H7 (cell line): ENCODE measurements at places on chromosomes 2 and 18.
A peak's percentile ranks its signal among the peaks of the same experiment; 100 is the strongest.

DNA sequence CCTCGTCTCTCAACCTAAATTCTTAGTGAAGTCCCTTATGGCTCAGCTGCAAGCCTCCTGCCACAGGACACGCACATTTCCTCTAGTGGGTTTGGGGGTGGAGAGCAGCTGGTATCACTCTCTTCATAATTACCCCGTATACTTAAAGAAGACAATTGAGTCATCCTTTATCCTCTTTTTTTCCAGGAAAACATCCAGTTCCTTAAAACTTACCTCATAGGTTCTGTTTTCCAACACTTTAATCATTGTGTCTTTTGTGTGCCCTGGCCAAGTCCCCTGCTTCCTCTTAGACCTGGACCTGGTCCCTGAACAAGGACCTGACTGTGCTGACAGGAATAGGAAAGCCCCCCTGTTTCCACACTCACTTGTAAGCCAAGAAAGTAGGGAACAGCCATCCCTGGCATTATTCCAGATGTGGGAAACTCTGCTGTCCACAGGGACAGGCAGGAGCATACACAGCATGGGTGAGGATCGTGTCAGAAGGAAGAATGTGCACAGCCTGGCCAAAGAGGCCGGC is 42.3 kb upstream of the MYO1B start:
- DNase-seq = no peak

GRCh38 chr2:9830685-9831410 is 12.4 kb upstream of the TAF1B start:
- no peak for DNase-seq

DNA sequence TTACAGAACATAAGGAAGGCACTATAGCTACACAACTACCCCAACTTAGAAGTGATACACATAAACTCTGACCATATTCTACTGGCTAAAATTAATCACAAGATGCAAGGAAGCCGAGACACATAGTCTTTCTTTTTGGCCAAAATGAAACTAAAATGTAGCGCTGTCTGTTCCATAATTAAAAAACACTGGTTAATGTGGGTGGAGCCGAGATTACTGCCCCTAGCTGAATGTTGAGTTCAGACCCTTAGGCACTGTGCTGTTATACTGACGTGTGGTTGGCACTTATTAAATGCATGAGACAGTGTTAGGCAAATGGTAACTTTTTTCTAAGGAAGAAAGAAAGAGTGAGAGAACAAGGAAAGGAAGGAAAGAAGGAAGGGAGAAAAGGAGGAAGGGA is 254.6 kb upstream of the RND3 start:
- no peak for DNase-seq

DNA sequence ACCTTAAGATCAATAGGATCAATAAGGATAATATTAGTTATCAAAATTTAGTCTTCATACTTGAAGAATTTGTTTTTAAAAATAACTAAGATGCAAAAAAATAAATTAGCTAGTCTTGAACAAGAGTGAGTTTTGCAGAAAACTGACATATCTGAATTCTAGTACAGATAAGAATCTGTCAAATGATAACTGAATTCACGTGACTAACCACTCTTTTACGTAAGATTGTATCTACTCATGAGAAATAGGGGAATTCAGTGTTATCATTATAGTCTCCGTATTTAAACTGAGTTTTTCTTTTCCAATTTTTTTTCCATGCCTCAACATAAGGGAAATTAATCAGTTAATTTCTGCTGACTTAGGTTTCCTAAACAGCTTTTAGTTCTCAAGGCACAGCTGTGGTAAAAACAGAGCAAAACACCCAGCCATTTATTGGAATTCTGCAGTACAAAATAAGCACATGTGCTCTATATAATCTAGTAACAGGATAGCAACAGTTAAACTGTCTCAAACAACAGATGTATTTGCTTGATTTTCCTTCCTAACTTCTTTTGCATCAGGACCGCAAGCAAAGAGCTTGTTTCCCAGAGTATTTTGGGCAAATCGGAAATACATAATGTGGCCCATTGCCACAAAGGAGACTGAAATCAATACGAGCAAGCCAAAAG is 19.1 kb downstream of the SLC40A1 start:
- DNase-seq = no peak

DNA sequence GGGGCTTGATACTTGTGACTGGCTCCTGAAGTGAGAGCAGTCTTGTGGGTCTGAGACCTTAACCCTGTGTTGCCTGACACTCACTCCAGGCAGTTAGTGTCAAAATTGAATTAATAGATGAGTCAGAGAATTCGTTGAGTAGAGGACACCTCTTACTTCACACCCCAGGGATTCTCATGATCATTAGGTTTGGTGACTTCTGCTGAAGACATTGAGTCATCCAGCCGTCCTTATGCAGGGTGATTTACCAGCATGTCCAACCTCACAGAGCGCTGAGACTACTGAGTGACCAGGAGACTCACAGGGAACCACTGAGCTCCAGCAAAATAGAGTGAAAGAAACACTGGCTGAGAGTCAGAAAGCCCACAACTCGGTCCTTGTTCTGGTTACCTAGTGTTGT is 36.0 kb upstream of the EVA1A start:
- DNase-seq = no peak

DNA sequence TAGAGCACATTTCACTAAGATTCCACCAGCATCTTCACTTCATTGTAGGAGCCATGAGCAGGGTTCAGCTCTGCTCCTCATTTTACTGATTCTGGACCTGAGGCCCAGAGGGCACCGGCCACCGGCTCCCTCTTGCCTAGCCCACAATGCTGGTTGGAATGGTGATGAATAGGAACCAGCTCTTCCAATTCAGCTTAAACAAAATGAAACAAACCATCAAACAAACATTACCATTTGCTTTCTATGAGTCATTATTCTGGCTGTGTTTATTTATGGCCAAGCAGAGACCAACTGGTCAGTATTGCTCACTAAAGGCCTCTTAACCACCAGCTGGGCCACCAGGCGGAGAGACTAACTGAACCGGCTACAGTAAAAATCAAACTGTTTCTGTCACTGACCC is 176.7 kb downstream of the MTX2 start:
- DNase-seq = no peak

DNA sequence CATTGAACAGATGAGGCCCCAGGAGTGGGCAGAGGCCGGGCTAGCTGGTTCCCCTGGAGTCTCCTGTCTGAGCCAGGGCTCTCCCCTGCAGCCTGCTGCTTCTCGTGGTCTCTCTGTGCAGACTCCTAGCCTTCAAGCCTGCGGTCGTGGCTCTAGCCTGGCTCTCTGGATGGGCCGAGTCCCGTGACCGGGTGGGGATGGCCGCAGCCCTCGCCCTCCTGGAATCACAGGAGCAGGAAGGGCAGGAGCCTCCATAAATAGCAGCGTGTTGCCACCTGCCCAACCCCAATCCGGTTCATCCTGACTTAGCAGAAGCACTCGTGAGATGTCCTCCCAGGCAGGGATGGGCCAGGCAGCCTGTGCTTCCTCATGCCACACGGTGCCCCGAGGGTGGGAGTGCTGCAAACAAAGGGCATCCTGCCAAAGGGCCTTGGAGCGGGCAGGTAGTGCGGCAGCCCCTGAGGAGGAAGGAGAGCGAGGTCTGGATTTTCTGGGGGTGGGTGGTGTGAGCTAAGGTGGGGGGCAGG is 43.9 kb downstream of the FOSL2 start:
- no peak for DNase-seq

- DNase-seq = no peak
Observed at GRCh38 chr2:219739066-219739465, 111.6 kb downstream of the SLC4A3 start.

GRCh38 chr18:3528231-3528630 is 78.3 kb downstream of the TGIF1 start:
- no peak for DNase-seq

DNA sequence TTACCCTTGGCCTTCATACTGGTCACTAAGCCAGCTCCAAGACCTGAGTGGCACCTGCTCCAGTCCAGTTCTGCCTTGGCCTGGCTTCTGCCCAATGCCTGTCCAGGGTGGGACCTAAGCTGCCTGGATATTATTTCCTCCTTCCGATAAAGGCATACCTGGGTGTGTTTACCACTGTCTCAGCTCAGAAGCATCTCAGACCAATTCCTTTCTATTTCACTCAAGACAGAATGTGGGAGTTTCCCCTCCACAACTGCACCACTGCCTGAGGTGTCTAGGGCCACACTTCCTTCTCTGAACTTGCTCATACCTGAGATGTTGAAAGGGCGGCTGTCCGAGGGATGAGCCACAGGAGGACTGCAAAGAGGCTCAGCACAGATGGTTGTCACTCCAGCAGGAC is 18.4 kb upstream of the CAB39 start:
- DNase-seq = no peak

GRCh38 chr2:149661844-149662243 is 74.3 kb upstream of the MMADHC start:
- DNase-seq = no peak

DNA sequence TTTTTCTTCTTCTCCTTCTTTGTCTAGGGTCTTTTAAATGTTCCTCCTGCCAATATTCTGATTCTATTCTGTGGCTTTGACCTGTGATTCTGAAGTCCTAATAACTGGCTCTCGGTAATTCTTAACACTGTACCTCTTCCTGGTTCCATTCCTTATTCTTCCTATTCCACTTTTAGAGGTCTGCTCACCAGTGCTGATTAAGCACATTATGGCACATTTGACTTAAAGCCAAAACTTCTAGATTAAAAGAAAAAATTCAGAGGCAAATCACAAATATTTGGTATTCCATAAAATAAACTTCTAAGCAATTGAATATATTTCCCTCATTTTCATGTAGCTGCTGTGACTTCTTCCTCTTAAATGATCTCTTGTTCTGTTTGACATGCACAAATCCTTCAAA is 47.5 kb downstream of the NXPH2 start:
- no peak for DNase-seq

DNA sequence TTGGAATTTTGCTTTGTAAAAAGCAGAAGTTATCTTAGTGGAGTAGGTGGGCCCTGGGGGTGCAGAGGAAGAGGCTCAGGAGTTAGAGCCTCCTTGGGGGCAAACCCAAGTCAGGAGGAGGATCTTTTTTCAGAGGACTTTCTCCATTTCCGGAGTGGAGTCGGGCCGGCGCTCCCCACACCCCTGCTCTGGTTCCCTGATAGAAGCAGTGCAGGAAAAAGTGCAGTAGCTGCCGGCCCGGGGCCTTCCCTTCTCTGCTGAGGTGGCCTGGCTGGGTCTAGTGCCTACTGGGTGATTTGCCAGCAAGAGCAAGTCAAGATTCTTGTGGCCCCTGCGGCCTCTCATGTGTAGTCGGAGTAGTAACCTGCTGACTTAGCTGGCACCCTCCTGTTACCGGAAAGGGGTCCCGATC is 124.2 kb upstream of the HS6ST1 start:
- peak; percentile 75 for DNase-seq

- DNase-seq = no peak
Observed at GRCh38 chr2:130870161-130870485, 33.4 kb downstream of the ARHGEF4 start.

DNA sequence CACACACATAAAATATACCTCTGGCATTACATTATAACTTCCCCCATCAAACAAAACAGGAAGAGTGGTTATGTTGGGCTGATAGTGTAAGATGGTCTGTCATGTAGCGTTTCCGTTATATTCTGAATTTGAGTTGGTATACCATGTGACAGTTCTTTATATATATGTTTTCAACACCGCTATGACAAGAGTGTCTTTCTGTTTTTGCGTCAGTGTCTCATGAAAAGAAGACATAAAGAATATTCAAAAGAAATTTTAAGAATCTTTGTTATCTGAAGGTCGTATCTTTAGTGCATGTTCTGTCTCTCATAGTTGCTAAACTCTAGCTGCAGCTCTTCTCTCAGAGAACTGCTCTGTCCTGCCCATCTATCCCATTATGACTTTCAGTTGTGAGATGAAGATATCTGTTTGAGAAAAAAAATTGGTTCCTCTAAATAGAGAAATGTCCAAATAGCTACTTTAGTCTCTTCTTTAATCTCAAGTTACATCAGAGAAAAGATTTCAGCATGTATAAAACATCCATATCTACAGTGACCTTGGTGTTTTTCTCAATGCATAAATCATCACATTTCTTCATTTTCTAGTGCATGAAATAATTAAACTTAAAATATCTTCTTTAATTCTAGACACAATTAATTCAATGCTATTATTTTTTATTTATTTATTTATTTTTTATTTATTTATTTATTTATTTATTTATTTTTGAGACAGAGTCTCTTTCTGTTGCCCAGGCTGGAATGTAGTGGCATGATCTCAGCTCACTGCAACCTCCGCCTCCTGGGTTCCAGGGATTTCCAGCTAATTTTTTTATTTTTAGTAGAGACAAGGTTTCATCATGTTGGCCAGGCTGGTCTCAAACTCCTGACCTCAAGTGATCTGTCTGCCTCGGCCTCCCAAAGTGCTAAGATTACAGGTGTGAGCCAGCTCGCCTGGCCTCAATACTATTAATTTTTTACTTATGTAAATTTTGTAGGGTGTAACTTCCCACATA is 24.3 kb upstream of the PSME4 start:
- DNase-seq = no peak

- DNase-seq = no peak
Observed at GRCh38 chr18:49618742-49619681, 57.2 kb downstream of the LIPG start.

- no peak for DNase-seq
Observed at GRCh38 chr2:37477921-37478320, 133.5 kb downstream of the QPCT start.

DNA sequence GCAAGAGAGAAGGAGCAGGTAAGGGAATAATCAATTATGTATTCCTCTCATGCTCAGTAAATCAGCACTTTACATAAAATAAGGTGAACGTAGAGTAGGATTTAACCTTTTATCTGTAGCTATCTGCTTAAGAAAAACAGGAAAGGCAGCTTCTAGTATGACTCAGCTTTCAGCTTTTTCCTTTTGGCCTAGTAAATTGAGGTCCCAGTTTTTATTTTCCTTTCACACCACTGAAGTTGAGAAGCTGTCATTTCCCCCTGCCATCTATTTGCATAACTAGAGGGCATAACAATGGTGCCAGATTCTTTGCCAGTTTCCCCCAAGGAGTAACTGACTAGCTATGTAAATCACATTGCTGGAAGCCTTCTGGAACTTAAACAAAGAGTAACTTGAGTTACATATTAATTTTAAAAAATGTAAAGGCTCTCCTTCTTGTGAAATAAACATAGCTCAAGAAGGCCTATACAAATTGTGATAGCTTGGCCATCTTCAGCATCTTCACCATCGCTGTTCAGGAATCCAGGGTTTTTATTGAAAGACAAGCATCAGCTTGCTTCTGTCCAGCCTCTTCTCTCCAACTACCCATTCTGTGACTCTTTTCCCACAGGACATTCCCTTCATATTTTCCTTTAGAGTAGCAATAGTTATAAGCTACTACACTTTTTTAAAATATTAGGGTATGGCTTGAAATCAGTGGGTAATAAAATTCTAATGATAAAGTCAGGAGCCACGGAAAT is 97.0 kb downstream of the KYNU start:
- no peak for DNase-seq
